ENCODE measurements at places on chromosomes 11 and 22.
A peak's percentile ranks its signal among the peaks of the same experiment; 100 is the strongest.

GRCh38 chr22:35352214-35353111 is 28.4 kb upstream of the HMOX1 start:
- peak; percentile 66 for DNase-seq

- DNase-seq: no peak
These were observed 569 bp downstream of the POLA2 start for GRCh38 chr11:65262381-65262680.

DNA sequence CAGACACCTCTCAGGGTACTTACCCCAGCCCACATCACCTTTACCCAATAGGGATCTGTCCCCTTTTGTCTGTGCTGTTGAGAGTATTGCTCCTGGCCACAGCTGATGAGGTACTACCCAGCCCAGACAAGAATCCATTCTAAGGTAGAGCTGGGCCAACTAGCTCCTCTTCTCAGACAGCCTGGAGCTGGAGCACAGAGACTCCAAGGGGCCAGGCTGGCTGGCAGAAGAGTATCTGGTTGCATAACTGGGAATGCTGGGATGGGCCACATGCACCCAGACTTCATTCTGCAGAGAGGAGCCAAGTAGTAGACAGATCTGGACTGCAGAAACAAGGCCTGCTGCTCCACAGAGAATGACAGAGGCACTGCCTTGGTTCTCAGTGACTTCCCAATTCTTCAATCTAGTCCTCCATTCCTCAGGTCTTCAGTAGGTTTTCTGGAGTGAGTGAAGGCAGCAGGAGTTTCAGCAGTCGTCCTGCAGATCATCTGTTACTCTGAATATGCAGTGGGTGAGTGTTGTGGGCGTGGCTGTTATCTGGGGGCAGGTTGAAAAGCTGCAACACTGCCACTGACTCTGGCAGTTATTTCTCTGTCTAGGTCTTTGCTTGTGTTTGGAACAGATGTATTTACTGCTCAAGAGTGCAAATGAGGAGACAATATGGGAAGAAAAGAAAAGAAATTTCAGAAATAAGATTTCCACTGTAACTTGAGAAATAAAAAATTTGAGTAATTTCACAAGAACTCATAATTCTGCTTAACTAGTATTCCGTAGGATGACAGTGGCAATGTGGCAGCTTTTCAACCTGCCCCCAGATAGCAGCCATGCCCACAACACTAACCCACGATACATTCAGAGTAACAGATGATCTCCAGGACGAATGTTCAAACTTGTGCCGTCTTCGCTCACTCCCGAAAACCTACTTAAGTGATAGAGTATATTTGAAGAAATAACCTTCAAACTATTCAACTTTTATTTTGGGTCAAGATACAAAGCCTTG is 34.9 kb downstream of the MAPK1 start:
- no peak for DNase-seq

GRCh38 chr22:40279017-40279416 is 67.3 kb upstream of the ADSL start:
- DNase-seq: no peak

DNA sequence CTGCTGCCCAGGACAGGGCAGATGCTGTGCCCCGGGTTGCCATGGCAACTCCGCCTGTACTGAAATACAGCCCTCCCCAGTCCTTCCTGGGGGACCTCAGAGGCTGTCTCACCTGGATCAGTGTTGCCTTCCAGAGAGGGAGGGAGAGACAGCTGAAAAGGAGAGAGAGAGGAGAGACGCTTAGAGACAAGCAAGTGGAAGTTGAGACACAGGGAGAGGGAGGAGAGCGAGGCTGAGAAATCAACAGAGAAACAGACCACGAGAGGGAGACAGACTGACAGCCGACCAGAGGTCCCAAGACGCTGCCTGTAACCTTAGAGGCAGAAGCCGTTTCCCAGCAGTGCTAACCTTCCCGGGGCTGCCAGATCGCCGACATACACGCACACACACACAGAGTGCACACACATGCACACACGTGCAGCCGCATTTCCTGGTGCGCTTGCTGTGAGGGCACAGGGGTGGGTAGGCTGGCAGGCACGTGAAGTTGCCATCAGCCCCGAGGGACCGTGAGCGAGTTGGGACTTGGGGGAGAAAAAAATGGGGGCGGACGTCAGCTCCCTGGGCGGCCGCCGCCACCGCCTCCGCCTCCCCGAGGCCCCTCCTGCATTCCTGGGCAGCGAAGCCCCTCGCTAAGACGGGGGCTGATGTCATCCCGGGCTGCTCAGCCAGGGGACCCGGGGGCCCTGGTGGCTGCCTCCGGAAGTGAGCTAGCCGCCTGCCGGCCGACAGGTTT is 88.6 kb upstream of the CRYBB3 start:
- peak; percentile 62 for DNase-seq

DNA sequence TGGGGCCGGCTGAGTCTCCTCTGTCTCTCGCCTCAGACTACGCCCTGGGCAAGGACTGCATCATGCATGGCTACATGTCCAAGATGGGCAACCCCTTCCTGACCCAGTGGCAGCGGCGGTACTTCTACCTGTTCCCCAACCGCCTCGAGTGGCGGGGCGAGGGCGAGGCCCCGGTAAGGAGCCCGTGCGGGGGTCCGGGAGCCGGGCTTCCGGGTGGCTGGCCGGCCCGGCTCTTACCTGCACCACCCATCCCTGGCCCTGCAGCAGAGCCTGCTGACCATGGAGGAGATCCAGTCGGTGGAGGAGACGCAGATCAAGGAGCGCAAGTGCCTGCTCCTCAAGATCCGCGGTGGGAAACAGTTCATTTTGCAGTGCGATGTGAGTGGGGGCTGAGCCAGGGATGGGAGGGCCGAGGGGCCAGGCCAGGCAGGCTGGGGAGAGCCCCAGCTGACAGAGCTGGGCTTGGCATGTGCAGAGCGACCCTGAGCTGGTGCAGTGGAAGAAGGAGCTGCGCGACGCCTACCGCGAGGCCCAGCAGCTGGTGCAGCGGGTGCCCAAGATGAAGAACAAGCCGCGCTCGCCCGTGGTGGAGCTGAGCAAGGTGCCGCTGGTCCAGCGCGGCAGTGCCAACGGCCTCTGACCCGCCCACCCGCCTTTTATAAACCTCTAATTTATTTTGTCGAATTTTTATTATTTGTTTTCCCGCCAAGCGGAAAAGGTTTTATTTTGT is 4.1 kb upstream of the ANKRD13D start:
- no peak for DNase-seq

GRCh38 chr11:64334764-64335735 is 5.0 kb upstream of the CCDC88B start:
- DNase-seq: peak; percentile 48

DNA sequence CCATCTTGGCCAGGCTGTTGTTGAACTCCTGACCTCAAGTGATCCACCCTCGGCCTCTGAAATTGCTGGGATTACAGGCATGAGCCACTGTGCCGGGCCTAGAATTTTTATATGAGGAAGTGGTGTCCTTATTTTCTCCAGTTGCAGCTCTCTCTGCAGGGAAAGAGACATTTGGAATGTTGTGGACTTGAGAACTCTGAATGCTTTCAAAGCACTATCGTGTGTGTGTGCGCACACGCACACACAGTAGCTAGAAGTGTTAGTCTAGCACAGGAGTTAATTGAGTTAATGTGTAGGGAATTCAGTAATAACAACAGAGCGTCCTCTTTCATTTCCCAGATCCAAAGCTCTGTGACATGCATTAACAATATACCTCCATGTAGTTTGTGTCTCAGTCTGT is 164.0 kb upstream of the RASSF10 start:
- DNase-seq: no peak

- DNase-seq: no peak
These were observed 19.2 kb upstream of the CSF2RB start for GRCh38 chr22:36894266-36894665.

DNA sequence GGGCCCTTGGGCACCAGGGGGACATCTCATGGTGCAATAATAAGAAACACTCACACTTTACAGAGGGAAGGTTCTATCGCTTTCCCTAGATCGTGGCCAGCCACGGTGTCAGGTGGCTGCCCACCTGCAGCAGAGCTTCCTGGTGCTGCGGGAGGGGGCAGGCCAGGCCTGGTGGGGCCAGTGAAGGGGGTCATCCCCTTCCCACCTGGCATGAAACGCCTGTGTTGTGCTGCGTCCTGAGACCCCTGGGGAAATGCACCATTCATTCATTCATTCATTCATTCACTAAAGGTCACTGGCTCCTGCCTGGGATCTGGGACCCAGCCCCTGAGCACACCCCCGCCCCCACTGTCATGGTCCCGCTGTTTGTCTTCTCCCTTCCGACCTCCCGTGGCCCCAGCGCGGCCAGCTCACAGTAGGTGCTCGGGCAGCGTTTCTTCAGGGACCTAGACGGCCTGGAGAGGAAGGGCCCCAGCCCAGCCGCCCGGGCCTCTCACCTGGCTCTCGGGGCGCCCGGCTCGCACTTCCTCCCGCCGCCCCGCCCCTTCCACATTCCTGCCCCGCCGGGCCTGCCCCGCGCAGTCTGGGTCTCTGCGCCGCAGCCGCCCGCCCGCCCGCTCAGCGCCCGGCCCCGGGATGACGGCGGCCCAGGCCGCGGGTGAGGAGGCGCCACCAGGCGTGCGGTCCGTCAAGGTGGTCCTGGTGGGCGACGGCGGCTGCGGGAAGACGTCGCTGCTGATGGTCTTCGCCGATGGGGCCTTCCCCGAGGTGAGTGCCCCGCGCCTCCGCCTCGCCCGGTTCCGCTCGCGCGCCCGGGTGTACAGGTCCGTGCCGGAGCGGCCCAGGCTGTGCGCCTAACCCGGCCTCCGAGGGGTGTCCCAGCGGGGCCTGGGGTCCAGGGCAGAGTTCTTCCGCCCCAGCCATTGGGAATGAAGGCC is at the start of gene RHOD:
RHOD (plus strand) TSS at position 581 of the 938 bp plus-strand sequence; CDS start at position 637, 56 bp downstream.
- DNase-seq: peak; percentile 61

DNA sequence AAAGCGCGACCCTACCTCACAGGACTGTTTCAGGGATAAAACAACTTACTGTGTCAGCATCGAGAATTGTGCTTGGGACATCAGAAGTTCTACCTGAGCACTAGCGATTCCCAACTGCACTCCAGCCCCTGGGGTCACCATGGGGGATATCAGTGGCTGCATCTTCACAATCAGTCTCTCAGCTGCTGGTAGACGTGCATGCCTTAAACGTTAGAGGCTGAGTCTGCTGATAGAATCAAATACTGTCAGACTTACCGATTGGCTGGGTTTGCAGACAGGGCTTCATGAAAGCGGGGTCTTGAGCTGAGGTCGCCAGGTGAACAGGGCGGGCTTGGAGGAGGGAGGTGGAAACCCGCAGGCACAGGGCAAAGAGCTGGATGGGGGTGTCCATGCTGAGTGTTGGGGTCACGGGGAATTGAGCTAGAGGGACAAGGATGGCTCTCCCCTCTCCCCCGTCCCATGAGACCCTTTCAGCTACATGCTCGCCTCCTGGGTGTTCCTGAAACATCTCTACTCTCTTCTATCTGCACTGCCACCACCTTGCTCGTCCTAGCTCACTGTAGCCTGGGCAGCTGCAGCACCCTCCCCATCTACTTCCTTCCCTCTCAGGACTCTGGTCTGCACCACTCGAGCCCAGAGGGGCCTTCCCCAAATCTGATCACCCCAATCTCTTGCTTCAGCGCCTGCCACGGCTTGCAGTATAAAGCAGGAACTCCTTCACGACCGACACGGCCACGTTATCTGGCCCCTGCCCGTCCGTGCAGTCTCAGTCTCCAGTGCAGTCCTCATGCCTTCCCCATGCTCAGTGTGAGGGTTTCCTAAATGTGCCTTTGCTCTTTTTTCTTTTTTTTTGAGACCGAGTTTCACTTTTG is 43.5 kb downstream of the ST14 start:
- no peak for DNase-seq

- peak; percentile 72 for DNase-seq
These were observed 19.3 kb downstream of the TSSC4 start for GRCh38 chr11:2419638-2420501.

- DNase-seq: no peak
These were observed 17.2 kb upstream of the BSX start for GRCh38 chr11:122998727-122999366.

DNA sequence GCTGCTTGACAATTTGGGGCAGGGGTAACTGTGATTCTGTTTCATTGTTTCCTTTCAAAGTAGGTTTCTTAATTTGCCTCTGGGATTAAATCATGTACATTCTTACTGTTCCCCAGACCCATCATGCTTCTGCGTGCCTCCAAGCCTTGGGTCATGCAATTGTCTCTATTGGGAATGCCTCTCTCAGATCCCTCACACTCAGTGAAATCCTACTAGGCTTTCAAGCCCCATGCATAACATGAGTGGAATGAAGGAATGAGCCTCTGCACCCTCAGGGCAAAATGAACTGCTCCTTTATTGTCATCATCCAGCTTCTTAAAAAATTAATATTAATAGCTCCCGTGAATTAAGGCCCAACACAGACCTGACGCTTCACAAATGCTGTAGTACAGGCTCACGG is 381.7 kb downstream of the TENM4 start:
- no peak for DNase-seq

- peak; percentile 67 for DNase-seq
These were observed 18.1 kb upstream of the MYH9 start for GRCh38 chr22:36405671-36406538.

GRCh38 chr11:120216426-120217102 is 5.7 kb downstream of the OAF start:
- DNase-seq: no peak

DNA sequence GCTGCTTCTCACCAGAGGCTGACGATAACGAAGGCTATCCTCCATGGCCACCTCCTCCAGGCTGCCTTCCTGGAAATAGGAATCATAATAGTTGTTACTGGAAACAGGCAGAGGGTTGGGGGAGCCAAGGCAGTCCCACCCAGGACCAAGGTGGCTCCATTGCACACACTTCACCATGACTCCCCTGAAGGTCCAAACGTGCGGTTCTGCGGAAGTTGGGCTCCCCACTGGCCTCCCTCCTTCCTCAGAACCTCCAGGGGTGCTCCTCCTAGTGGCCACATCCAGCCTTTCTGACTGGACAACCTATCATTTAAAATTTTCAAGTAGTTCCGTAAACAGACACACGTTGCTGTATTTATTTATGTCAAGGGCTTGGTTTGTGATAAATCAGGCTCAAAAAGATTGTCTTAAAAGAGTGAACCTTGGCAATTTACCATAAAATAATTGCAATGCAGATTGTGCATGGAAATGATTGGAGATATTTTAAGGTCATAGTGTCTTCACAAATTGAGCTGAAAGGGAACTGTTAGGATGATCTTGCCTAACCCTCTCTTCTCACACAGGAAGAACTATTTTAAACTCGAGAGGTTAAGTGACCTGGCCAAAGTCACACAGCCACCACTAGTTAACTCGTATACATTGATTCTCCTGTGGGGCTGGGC is 1.4 kb upstream of the TCN2 start:
- DNase-seq: peak; percentile 69
